Stimulated activated CD4-positive, alpha-beta T cell treated with anti-CD3 and anti-CD28 coated beads, Interleukin-4, amount 100 ng/mL, for 4 hours (primary cell): ENCODE measurements at places on chromosomes 12 and 14.

GRCh38 chr12:104063712-104064030 lies 660 bp upstream of the HCFC2 start:
- DNase-seq, result no peak

DNA sequence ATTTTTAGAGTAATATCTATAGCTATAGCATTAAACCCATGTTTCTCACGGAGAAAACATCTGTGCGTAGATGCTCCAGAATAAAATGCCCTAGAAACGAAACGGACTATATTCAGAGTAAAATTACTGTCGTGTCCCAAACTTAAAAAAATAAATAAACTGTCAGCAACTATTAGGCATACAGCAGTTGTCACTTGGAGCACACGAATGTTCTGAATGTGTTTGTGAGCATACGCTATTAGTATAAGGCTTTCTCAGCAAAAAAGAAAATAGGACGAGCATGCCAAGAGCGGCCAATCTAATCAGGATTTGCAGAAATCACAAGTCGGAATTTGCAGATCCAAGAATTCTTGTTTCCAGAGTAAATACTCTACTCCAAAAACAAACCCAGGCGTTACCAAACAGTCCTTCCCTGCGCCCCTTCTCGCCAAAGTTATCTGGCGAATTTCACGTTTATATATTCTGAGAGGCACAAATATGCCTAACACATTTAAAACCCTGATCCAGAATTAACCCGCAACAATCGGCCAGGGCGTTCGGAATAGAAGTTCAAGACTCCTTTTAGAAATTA lies 836 bp downstream of the PTPN21 start:
- DNase-seq, result no peak

GRCh38 chr12:96448300-96448699 lies 41.1 kb upstream of the CFAP54 start:
- no peak for DNase-seq

GRCh38 chr14:60166142-60166541 lies 944 bp upstream of the DHRS7 start:
- DNase-seq, result no peak

- no peak for DNase-seq
Measured at GRCh38 chr14:30064454-30064853, 136.8 kb upstream of the PRKD1 start.

- no peak for DNase-seq
Measured at GRCh38 chr12:66491853-66492252, 187.0 kb downstream of the GRIP1 start.

DNA sequence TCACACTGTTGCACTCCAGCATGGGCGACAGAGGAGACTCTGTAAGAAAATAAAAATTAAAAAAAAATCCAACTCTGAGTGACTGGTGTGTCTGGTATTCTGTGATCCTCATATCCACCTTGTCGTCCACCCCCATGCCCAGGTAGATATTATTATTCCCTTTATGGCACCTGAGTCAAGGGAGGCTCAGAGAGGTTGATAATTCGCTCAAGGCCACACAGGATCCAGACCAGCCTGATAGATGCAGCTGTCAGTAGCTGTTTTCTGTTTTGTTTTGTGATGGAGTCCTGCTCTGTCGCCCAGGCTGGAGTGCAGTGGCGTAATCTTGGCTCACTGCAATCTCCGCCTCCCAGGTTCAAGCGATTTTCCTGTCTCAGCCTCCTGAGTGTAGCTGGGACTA lies 14.8 kb upstream of the FAM222A start:
- DNase-seq, result no peak

GRCh38 chr14:60757567-60758002 lies 23.0 kb downstream of the MNAT1 start:
- no peak for DNase-seq

- no peak for DNase-seq
Measured at GRCh38 chr12:122042910-122043309, 21.2 kb downstream of the BCL7A start.

DNA sequence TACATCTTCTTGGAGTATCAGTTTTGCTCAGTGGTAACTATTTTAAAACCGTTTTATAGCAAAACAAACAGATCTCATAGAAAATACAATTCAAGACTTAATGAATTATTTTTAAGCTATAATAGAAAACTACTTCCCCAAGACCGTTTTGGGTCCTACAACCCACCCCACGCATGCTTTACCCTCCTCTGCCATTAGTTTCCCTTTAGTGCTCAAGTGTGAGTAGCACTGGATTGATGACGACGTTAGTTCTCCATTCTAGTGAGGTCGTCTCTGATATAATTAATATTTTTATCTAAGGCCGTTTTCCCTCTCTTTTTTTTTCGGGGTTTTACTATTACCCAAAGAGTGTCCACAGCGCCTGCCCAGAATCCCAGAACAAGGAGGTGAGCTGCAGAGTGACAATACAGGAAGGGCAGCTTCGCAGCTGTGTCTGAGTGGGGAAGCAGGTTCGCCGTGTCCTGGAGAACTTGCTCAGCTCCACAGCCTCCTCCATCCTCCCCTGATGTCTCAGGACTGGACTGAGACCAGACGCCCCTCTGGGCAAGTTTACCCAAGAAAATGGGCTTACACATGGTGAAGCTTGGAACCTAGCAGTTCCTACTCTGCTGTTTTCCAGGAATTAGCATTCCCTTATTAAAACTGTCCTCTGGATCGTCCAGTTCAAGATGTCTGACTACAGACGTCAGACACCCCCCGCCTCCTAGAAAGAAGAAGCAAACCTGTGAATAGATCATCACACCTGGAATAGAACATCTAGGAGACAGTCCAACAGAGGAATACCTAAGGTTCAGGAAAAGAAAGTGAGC lies 31.9 kb upstream of the MON2 start:
- DNase-seq, result no peak

GRCh38 chr14:68638141-68638999 lies 154.5 kb downstream of the ZFP36L1 start:
- DNase-seq, result no peak

DNA sequence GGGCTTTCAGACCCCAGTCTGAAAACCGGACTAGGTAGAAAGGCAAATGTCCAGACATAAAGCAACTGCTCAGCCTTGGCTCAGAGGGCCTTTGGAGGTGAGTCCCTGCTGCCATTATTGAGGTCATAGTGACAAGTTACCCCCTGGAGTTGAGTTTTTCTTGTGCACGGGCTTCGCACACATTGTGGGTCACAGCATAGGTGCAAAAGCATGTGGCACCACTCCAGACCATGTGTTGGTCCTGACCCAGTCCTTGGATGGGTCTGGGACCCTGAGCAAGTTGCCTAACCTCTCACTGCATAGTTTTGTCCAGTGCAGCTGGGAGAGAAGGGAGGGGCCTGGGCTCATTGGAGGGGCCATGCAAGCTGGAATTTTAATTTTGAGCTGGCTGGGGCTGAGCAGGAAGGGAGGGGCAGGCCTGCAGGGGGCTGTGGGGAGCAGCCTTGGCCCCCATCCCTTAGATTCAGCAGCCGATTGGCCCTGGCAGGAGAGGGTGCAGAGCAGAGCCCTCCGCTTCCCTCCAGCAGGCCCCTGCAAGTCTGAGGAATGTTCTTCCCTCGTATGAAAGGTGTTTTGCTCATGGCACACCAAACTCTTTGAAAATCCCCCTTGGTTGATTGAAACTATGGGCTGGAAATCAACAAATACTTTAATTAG lies 4.2 kb upstream of the KRT5 start:
- no peak for DNase-seq

GRCh38 chr14:69285661-69286255 lies 25.8 kb downstream of the GALNT16 start:
- DNase-seq, result no peak

DNA sequence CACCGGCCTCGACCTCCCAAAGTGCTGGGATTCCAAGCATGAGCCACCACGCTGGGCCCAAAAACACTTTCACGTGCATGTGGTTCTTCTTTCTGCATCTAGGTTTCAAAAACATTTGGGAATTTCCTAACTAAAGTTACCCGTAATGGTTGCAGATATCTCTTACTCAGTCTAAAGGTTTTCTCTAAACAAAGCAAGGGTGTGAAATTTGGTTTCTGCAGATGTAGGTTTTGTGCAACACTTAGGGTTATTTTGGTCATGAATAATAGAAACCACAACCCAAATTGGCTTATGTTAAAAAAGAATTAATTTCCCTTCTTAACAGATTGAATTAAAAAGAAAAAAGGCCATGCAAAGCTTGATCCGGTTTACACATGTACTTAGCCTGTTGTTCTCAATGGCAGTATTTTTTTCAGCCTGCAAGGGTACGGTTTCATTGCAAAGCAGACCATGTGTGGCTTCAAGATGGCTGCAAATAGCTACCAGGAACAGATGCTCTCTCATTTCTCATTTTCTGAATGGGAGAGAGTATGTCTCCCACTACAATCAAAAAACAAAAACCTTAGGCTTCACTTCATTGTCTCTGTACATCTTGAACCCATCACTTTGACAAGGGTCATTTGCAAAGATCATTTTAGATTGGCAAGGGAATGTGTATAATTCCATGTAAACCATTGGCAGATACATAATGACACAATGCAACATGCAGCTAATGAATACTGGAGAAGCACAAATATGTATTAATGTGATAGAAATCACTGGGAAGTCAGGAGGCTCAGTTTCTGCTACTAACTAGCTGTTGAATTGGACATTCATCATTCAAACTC lies 491.2 kb upstream of the FLRT2 start:
- DNase-seq, result no peak

- DNase-seq, result no peak
Measured at GRCh38 chr14:39232554-39233415, 930 bp upstream of the MIA2 start.

DNA sequence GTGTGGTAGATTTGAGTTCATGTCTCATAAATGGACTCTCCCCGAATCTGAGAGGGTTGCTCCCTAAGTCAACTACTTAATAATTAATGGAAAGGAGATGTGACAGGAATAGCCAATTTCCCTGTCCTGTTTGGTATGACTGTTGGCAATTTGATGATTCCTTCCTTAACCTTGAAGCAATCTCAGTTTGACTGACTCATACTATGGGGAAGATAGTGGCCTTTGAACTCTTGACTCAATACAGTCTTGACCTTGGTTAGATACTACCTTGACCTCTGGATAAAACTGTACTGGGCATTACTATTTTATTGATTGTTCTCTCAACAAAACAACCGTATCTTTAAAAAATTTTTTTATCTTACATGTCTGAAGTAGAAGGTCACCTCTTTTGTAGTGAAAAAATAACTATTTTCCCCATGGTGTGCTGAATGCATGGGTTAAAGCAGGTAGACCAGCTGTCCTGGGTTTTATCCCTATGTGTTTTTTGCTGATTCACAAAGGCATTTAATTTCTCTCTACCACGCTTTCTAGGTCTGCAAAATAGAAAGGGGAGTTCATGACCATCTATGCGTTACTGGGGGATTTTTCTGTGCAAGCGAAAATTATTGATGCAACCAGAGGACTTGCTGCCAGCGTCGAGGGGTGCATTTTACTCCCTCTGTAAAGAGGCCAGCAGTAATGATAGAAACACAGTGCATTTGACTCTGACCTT lies 80.1 kb downstream of the ETV6 start:
- no peak for DNase-seq

- DNase-seq, result no peak
Measured at GRCh38 chr12:109789526-109790048, 43.6 kb downstream of the TRPV4 start.

GRCh38 chr12:25377469-25378177 lies 126.9 kb upstream of the KRAS start:
- DNase-seq, result peak; percentile 48

DNA sequence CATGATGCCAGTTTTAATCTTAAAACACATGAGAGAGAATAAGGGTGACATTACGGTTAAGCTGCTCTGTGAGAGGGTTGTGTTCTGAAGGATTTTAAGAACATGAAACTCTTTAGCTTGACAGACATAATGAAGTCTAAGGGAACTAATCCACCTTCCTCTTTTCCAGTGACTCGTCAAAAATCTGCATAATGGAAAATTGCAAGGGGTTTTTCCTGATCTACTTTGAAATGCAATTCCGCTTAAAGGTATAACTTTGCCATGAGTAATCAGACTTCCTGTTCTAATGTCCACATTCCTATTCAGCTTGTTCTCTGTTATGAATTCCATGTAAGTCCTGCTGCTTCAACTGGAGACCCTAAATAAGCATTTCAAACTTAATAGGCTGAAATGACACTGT lies at the start of gene ZNF705A:
Gene ZNF705A (plus strand): TSS at position 171 of the 400 bp plus-strand sequence. CDS start 15,611 bp downstream, outside the sequence.
- DNase-seq, result no peak

DNA sequence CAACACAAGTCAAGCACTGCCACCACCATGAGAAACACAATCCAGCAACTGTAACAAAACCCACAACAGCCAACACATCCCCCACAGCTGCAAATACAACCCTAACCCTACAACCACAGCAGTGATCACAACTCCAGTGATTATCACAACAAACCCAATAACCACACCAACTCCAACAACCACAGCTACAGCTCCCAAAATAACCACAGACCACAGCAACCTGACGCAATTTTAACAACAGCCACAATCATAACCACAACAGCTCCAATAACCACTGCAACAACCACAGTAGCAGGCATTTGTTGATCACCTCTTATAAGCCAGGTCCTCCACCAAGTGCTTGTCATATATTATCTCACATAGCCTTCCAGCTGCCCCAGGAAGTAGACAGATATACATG lies 42.2 kb upstream of the FAM181A start:
- no peak for DNase-seq

DNA sequence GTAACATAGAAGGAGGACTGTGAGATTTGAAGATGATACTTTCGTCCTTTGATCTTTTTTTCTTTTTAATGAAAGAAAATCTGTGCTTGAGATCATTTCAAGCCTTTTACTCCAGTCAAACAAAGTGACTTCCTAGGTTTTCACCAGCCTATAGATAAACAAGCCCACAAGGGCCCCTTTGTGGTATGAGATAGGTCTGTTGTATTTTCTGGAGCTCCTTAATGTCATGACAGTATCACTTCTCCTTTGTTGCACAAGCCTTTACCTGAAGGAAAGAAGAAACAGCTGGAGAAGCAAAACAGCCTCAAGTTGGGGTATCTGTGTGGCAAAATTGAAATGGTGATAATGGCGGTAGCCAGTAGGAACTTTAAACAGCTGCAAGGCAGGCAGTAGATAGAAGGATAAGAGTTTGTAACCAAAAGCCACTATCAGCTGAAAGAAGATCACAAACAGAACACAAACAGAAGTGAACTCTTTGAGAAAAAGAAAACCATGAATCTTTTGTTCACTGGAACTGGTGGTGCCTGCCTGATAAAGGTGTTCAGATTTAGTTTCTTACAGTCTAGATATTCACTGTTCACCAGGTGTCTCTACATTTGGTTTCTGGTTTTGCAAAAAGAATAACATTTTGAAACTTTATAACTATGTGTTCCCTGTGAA lies 96.8 kb downstream of the LGR5 start:
- no peak for DNase-seq

DNA sequence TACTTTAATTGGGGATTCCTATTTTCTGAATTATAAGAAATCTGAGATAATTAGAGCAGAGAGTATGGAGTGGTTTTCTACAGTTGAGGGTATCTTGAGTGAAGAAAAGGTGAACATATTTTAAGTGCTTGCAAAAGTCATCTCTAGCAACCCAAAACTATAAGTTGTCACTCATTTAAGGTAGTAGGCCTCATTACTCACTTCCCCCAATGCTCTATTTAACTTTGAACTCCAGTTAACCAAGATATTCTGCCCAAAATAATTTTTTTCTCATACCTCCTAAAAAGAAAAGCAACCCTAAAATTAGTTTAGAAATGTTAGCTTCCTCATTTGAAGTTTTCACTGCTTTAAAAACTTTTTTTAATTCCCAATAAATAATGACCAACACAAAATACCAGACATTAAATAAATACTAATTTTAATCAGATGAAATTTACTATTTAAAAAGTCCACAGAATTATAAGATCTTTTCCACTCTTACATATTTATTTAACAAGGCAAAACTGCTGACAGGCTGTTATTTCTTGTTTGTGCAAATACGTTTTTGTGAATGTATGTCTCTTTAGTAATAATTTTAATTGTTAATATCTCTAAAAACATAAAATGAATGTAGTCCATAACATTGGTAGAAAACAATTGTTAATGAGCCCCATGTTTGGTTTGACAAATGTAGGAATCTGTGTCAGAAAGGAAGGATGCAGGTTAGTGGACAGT lies 47.8 kb downstream of the VRK1 start:
- no peak for DNase-seq
